A549 treated with CORT108297 at 1 μM for 4 hours (cell line): ENCODE measurements at places on chromosomes 12 and 14. TPM values are rescaled to one million over a fixed set of nuclear protein-coding genes. Genes with fewer than 3 reads are reported as not detected.

Gene STAC3
- 0.33 to 0.47 TPM (median 0.42 TPM) in 5 replicates for total RNA-seq

Gene WSB2
- 67.5 to 73.5 TPM (median 69.4 TPM) in 5 replicates for total RNA-seq

Gene WNT1
- 0.17 TPM in 1 of 5 replicates, not detected in the others for total RNA-seq

Gene PIANP
- 0.68 to 1.2 TPM (median 0.92 TPM) in 5 replicates for total RNA-seq

Gene HOXC9
- total RNA-seq = 11.1 to 12.5 TPM (median 11.7 TPM) in 5 replicates

Gene STAT6
- 42.7 to 55.1 TPM (median 54.2 TPM) in 5 replicates for total RNA-seq

Gene CCDC196
- total RNA-seq = not detected in 5 replicates

Gene HDAC7
- total RNA-seq = 42.3 to 59.0 TPM (median 51.3 TPM) in 5 replicates

Gene FAM181A
- not detected in 5 replicates for total RNA-seq

Gene OVCH1
- not detected in 5 replicates for total RNA-seq

Gene SMOC1
- total RNA-seq = 16.2 to 25.4 TPM (median 19.6 TPM) in 5 replicates

Gene SDSL
- total RNA-seq = 20.7 to 29.9 TPM (median 28.4 TPM) in 5 replicates

Gene SLC4A8
- 0.82 to 1.6 TPM (median 1.2 TPM) in 5 replicates for total RNA-seq

Gene RNASE13
- total RNA-seq = not detected in 5 replicates

Gene MYG1
- total RNA-seq = 75.1 to 107 TPM (median 97.5 TPM) in 5 replicates

Gene TBX3
- 28.7 to 40.7 TPM (median 39.8 TPM) in 5 replicates for total RNA-seq

Gene KLRD1
- total RNA-seq = not detected in 5 replicates

Gene GLIPR1L2
- total RNA-seq = 0.10 to 0.28 TPM (median 0.16 TPM) in 4 of 5 replicates, not detected in the other

Gene CD163L1
- total RNA-seq = 0.16 to 0.42 TPM (median 0.23 TPM) in 5 replicates

Gene PDE6H
- total RNA-seq = not detected in 5 replicates

Gene USP44
- 0.05 to 0.23 TPM (median 0.13 TPM) in 5 replicates for total RNA-seq

Gene KRT3
- total RNA-seq = 0.05 to 0.09 TPM (median 0.06 TPM) in 4 of 5 replicates, not detected in the other

Gene PLEKHG3
- 25.9 to 50.8 TPM (median 41.6 TPM) in 5 replicates for total RNA-seq

Gene MAGOHB
- total RNA-seq = 49.6 to 60.7 TPM (median 53.5 TPM) in 5 replicates

Gene RNF212B
- not detected in 5 replicates for total RNA-seq

Gene E2F7
- total RNA-seq = 6.6 to 8.4 TPM (median 7.2 TPM) in 5 replicates

Gene CELA1
- not detected in 5 replicates for total RNA-seq

Gene TAS2R30
- total RNA-seq = 0.05 TPM in 1 of 5 replicates, not detected in the others

Gene BEST3
- total RNA-seq = 1.0 to 1.4 TPM (median 1.1 TPM) in 5 replicates

Gene ITGB7
- 0.13 to 0.59 TPM (median 0.33 TPM) in 5 replicates for total RNA-seq
